Left hindlimb (tissue), 1 donor: ENCODE measurements at places on chromosomes 13 and 19.

DNA sequence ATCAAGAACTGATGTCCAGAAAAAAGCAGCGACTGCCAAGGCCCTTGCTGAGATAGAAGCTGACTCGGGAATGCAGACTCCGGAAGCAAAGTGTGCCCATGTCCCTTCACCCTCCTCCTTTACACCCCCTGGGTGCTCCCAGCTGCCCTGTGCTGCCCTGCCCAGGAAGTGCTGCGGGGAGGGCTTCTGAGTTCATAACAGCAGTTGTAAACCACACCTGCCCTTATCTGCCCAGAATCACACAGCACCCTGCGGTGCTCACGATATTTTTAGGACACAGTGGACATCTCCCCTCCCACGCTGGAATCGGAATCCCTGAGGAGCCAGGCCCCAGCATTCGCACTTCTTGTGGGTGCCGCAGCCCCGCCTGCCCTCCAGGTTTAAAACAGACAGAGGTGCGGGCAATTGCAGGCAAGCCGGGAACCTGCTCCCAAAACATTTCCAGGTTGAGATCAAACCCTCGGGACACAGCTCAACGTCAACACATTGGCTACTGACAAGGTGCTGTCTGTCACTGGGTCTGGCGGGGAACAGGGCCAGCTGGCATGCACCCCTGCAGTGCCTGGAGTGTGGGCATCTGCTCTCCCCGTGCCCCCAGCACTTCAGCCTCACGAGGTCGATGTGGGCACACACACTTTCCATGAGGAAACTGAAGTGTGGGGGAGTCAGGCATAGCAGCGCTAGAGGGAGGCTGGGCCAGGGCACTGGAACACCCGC is 36.8 kb downstream of the RAB20 start:
- no peak for DNase-seq

DNA sequence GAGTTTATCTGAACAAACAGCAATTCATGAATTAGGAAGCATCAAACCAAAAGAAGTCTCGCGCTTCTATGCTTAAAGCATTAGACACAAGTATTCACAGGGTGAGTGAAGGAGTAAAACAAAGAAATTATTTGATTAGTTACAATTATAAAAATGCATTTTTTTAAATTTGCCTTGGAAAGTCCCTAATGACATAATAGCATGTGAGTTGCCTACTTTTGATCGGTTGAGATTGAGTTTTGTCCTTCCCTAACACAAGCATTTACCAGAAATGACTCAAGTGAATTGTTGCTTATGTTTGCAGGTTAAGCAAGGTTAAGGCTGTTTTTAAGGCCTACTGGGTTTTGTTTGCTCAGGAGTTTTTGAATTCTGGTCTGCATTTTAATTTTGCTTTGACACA is 389 bp upstream of the ZNF649 start:
- DNase-seq: no peak

DNA sequence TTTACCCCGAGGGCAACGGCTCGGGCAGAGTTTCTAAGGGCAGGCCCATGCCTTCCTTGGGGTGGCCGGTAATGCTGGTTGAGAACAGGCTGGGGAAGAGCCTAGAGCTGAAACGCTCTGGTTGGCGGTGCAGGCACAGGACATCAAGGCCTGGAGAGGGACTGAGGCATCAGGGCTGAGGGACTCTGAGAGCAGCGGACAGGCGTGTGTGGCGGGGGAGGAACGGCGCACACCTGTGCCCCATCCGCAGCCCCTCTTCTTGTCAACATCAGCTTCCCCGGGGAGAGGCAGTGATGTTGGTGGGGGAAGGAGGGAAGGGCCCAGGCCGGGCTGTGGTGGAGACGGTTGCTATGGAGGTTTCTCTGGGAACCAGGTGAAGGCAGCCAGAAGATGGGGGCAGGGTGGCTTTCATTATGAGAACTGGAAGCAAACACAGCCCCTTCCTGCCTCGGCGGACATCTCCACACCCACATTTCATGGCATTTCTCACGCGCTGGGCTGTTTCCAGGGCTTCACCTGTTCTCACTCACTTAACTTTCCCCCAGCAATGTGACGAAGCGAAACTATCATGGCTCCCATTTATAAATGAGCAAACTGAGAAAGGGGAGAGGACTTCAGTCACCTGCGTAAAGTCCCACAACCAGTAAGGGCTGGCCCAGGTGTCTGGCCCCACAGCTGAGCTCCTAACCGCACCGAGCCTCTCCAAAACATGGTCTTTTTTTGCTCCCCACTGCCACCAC is 8.2 kb upstream of the ATF5 start:
- DNase-seq: no peak

DNA sequence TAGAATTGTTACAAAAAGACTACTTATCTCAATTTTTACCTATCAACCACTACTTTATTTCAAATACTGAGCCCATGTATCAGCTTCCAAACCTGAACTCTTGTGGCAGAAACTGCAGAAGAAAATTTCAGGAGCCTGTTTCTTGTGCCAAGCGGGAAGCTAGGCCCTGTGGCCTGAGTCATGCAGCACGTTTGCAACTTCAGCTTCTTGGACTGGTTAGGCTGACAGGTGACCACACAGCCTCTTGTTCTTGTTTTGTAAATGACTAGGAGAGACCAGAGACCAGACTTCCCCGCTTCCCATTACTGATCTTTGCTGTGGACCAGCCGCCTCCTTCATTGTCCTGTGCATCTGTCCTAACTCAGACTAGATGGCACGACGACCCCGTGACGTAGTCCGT is 3.4 kb upstream of the LAMP1 start:
- DNase-seq: no peak

GRCh38 chr13:46179969-46180763 is 1.8 kb downstream of the LCP1 start:
- no peak for DNase-seq

DNA sequence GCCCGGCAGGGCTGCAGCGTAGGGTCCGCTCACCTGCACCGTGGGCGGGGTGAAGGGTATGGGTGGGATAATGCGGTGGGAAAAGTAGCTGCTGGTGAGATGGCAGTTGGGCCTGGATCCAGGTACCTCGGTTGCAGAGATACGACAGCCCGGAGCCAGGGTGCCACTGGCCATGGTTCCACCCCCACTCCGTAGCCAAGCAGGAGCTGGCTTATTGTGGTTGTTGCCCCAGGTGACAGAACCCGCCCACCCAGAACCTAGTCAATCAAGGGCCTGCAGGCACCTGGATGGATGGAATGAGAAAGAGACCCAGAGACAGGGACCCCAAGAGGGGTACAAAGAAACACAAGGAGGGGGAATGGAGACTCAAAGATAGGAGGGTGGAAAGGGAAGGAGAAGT is 3.5 kb upstream of the LHB start:
- no peak for DNase-seq

GRCh38 chr13:59570204-59570603 is 593.5 kb downstream of the DIAPH3 start:
- DNase-seq: no peak

GRCh38 chr13:57212989-57213388 is 46.0 kb downstream of the PRR20E start:
- DNase-seq: no peak

DNA sequence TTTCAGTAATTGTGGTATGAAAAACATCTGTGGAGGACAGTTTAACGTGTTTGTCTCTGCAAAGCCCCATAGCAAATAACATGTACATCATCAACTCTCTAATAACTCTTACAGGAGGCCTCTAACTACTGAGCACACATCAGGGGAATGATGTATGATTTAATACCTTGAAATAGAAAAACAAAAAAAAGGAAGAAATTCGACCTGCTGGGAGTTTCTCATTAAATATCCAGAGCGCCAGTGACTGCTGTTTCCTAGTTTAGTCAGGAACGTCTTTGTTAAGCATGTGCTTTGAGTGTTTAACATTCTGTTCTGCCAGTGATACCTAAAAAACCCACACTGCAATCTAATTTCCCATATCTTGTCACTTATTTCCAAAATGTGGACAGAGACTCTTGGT is 235.4 kb downstream of the PCDH20 start:
- DNase-seq: no peak

DNA sequence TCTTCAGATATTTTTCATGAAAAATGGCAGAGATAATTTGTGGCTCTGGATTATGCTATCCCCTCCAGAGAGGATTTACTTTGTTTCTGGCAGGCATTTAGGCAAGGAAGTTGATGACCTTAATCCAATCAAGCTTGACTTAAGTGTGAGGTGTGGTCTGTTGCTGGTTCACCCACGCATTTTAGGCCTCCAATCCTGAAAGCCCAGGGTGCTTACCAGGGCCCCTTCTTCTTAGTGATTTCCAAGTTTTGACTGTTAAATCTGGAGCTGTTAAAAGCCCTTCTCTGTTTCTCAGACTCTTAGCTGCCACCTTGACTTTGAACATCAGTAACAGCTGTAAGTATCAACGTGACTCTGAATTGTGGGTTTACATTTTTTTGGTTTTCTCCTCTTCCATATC is 161.8 kb downstream of the DNAJC15 start:
- DNase-seq: no peak

GRCh38 chr13:112943309-112944125 is 25.5 kb upstream of the MCF2L start:
- DNase-seq: peak; percentile 72

DNA sequence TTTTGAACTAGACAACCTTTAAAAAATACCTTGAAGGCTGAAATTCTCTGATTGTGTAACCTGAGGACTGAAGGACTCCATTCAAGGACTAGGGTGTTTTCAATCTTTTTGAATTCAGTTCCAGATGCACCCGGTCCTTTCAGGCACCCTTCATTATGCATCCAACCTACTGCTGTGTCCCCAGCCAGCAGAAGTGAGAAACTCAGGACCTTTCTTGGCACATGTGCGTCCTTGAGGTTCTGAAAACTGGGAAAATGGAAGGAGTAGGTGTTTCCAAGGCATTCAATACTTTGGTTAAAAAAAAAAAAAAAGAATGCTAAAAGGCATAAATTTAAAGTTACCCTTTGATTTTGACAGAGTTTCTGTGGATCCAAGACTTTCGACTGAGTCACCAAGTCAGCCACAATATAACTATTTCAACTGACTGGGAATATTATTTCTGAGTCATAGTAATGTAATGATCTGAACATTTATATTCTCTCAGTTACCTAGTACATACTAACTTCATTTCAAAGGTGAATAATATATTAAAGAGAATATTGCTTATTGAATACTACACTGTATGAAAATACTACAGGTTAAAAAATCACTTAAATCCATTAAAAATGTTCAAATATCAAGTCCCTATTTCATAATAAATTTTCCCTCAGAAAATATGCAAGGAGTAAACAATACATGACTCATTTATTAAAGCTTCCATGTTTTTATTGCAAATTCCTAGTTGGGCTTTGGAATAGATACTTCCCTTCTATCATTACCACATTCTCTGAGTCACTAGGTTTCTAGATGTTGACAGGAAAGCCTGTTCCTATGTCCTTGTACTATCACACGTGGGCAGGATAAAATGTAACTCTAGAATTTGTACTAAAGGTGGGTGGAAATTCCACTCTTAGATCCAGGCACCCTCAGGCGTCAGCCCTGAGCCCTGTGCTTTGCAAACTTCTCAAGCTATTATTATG is 2.4 kb upstream of the ITGBL1 start:
- DNase-seq: no peak

DNA sequence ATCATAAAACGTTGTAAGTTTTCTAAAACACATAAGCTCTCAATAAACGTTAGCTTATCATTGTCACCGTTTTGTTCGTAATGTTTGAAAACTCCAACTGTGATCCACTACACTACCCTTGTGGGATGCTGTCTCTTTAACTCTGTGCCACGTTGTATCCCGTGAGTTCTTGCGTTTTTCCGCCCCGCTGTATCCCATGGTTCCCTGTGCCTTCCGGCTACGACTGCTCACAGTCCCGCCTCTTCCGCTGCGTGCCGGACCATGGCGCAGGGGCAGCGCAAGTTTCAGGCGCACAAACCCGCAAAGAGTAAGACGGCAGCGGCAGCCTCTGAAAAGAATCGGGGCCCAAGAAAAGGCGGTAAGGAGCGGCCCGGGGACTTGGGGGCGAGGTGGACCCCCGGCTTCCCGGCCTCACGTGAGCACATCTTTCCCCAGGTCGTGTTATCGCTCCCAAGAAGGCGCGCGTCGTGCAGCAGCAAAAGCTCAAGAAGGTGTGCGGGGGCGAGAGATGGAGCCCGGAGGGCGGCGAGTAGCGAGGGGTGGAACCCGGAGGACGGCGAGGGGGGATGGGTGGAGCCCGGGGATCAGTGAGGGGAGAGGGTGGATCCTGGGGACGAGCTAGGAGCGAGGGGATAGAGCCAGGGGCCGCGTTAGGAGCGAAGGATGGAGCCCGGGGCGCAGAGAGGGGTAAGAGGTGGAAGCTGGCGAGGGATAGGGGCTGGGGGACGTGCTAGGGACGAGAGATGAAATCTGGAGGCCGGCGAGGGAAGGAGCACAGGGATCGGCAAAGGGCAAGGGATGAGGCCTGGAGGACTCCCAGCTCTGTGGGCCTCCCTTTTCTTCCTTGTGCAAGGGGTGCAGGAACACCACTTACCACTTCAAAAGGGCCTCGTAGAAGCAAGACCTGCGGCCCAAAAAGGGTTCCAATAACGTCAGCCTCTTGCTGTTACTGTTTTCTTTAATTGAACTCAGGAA is at the start of gene C19orf53:
Gene C19orf53 (plus strand): TSS at position 240 of the 975 bp plus-strand sequence. CDS start 22 bp downstream, at position 262.
- DNase-seq: peak; percentile 93

GRCh38 chr13:74300162-74300561 is 166.0 kb upstream of the KLF12 start:
- no peak for DNase-seq

DNA sequence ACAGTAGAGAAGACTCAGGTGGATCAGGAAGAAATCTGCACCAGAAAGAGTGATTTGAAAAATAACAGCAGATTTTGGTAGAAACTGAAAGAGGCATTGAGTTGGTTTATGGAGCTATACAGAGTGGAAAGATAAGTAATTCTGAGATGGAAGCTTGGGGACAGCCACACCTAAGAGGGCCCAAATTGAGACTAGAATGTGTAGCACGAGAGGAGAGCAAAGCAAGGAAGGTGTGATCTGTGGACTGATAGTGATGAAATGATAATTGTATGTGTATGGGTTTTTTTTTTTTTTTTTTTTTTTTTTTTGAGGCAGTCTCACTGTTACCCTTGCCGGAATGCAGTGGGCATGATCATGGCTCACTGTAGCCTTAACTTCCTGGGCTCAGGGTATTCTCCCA is 16.3 kb downstream of the SAE1 start:
- DNase-seq: no peak

DNA sequence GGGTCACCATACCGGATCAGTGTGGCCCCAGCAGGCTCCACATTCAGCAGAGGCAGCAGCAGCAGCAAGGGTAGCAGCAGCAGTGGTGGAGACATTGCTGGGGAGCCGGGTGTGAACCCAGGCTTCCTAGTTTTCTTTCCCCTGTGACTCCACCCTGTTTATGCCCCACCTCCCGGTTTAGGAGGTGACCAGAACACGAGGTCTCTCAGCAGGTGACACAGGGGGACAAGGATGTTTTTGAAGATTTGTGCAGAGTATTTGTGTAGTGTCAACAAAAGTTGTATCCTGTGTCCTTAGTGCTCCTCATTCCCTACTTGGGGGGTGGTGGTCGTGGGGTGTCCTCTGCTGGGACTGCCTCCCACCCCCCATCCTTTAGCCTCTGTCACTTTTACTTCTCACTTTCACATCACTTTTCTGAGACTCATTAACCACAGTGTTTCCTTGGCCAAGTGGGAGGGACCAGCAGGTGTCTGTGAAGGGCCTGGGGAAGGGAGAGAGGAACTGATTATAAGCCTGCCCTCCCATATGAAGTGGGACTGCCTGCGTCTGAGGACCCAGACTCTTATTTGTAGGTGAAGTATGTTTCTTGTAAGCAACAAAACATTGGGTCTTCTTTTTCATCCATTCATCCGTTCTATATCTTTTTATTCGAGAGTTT is 15.6 kb upstream of the KCNC3 start:
- no peak for DNase-seq
